ENCODE measurements at places on chromosomes 12 and 14.

DNA sequence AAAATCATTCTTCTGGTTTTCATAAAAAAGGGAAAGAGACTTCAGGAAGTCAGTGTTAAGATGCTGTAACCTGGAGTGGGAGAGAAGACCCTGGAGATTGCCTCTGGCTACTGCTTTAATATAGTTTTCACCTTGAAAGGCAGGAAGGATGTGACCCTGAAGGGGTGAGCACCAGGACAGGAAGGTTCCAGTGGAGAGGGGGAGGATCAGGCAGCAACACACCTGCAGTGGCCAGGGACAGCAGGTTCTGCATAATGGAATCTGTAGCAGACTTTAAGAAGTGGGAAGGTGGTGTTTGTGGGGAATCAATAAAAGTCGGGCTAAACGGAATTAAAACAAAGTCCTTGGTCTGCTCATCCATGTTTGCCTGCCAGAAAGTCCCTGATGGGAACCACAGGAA lies 6.3 kb upstream of the HEATR5A start:
- DNase-seq, result no peak

DNA sequence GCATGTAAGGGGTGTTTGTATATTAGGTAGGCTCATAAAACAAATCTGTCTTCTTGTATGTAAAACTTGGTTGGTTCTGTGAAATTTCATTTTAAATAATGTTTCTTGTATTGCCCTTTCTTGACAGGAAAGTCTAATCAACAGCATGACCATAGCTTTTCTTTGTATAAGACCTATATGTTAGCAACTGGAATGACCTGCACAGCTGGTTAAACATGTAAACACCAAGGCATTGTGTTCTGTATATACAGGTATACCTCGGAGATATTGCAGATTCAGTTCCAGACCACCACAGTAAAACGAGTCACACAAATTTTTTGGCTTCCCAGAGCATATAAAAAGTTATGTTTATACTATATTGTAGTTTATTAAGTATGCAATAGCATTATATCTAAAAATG lies 183.6 kb downstream of the ERC1 start:
- no peak for DNase-seq

- no peak for DNase-seq
These were observed 61.2 kb downstream of the FBXL14 start for GRCh38 chr12:1533205-1533601.

GRCh38 chr12:15256761-15257160 lies 35.5 kb upstream of the RERG start:
- DNase-seq, result no peak

GRCh38 chr12:107917912-107918800 lies 143.7 kb downstream of the ASCL4 start:
- DNase-seq, result no peak

DNA sequence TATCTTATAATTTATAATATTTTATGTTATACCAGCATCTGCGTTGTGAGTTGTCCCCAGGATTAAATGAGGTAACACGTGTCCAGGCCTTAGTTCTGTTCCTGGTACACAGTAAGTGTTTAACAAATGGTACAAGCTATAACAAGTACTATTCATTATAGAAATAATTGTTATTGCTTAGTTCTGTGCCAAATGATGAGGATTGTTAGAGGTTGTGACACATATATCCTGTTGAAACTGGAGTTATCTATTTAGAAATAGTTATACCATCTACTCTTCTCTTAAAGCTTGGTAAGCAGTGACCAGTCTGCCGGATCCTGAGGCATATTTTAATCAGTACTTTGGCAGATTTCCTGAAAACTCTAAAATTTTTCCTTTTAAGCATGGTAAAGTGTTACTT lies 1066.5 kb downstream of the TMTC2 start:
- DNase-seq, result no peak

Measured in colonic mucosa (tissue), 4 donors.